ENCODE measurements at places on chromosomes 5 and 9.

GRCh38 chr5:131932235-131932634 lies 13.2 kb downstream of the MEIKIN start:
- no peak for DNase-seq

- DNase-seq = peak; percentile 47
Observed at GRCh38 chr5:128674837-128675446, 136.9 kb upstream of the FBN2 start.

DNA sequence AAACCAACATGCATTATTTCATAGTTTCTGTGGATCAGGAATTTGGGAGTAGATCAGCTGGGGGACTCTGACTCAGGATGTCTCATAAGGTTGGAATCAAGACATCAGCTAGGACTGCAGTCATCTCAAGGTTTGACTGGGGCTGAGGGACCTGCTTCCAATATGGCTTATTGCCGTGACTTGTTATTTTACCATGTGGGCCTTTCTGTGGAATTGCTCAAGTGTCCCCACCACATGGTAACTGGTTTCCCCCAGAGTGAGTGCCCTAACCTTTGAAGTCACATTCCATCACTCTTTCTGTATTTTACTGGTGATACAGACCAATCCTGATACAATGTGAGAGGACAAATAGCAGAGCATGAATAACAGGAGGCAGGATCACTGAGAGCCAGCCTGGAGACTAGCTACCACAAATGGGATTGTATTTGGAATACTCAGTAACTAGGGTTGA lies 70.2 kb upstream of the ELL2 start:
- peak; percentile 91 for DNase-seq

DNA sequence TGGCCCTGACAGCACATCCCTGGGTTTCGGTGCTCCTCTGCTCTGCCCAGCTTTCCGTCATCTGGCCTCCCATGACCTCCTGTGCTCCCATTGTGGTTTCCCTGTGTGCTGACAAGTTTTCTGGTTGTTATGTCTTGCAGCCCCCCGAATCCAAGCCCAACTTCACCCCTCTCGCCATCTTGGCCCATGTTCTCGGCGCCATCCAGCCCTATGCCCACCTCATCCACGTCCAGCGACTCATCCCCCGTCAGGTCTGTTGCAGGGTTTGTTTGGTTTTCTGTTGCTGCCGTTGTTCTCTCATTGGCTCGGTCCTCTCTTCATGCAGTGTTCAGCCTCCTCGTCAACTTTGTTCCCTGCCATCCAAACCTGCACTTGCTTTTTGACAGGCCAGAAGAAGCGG lies 196.4 kb downstream of the NR3C1 start:
- DNase-seq = no peak

GRCh38 chr5:132254321-132254977 lies 3.0 kb upstream of the PDLIM4 start:
- no peak for DNase-seq

- peak; percentile 24 for DNase-seq
Observed at GRCh38 chr5:135492319-135492626, 40.1 kb upstream of the TIFAB start.

DNA sequence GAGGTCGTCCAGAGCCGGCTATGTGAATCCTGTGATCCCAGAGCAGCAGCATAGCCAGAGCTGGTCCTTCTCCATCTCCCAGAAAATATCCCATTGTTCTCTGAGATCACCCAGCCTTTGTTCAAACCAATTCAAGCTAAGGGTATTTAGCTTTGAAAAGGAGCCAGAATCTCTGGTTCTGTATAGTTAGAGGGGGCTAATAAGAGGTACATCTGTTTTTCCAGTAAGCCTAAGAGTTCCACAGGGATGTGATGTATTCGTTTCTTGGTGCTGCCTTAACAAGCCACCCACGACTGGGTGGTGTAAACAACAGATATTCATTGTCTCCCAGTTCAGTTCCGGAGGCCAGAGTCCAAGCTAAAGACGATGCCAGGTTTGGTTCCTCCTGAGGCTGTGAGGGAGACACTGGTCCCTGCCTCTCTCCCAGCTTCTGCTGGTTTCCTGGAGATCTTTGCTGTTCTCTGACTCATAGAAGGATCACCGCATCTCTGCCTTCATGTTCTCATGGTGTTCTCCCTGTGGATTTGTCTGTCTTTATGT lies 344.8 kb downstream of the MTRR start:
- DNase-seq = no peak

- peak; percentile 38 for DNase-seq
Observed at GRCh38 chr5:90590-91547, 1.1 kb upstream of the PLEKHG4B start.
